ENCODE measurements at places on chromosomes 3 and 15.

DNA sequence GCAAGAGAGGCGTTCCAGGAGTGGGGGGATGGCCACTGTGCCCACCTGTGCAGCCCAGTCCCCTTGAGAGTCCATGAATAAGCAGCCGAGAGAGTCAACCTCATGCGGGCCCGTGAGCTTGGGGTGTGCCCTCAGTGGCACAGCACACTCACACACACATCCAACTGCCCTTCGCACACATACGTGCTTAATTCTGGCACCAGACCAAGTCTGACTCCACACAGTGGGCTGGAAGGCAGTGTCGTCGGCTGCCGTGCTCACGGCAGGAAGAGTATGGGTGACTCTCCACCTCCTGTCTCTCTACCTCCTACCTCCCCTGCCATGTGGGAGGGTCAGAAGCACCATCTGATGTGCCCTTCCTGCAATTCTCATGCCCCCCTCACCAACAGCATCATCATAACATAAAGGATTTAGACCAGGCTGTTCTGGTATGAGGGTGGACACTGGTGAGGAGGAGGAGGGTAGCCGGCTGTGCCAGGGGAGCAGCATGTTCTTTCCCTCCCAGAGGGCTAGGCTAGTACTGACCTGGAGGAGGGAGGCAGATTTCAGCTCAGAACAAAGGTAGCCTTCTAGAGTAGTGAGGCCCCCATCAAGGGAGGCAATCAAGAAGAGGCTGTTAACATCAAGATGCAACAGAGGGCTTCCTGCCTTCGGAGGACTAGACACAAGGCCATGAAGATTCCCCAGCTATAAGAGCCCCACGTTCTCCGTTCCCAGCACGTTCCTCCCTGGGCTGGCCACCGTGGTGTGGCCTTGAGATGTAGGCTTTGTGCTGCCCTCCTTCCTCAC lies 5.3 kb upstream of the STRA6 start:
- no peak for DNase-seq

GRCh38 chr15:62118520-62119226 lies 46.4 kb downstream of the C2CD4B start:
- DNase-seq = no peak

- no peak for DNase-seq
These were observed 109.5 kb upstream of the ETV5 start for GRCh38 chr3:186218421-186218820.

DNA sequence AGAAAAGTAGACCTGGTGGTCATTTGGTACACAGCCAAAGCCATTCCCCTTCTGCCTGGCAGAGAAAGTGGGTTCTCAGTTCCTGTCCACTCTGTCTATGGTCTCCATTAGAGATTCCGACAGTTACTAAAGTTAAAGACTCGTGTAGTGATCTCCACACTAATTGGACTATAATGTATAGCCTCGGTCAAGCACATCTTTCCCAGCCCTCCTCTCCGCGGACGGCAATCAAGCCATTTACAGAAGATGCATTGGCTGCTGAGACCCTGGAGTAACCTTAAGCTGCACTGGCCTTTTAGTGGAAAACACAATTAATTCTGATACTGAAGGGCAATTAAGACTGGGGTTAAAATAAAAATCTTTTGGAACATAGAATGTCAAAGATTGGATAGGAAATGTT lies 865.3 kb downstream of the MCTP2 start:
- no peak for DNase-seq

DNA sequence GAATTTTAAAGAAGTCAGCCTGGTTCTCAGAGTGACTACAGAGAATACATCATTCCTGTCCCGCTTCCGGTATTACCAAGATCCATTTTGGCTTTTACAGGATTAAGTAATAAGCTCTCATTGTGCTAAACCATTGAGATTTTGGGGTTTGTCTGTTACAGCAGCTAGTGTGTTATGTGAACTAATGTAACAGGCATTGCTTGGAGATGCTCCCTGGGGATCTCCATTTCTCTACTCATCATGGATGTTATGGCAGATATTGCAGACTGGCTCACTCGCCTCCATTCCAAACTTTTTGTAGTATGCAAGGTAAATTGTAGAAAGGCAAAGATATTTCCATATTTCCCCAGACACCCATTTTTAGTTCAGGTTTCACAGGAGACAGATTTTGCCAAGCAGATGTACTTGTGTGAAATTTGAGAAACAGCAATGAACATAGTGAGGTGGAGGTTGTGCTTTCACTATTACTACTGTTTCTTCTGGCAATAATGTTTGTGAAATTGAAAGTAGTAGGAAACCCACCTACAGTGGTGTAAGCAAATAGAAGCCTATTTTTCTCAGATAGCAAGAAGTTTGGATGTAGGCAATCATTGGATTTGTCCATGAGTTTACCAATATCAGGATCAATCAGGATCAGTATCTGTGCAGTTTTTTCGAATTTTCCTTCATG lies 177.1 kb upstream of the GALNT15 start:
- no peak for DNase-seq

Measured in stimulated activated CD8-positive, alpha-beta memory T cell treated with anti-CD3 and anti-CD28 coated beads, Interleukin-15, amount 100 ng/mL, for 4 hours (primary cell).